ENCODE measurements at places on chromosomes 1 and 21.
A peak's percentile ranks its signal among the peaks of the same experiment; 100 is the strongest.

- DNase-seq, result no peak
Observed at GRCh38 chr1:97814121-97814520, 106.7 kb downstream of the DPYD start.

- no peak for DNase-seq
Observed at GRCh38 chr1:161940866-161941591, 82.6 kb downstream of the OLFML2B start.

DNA sequence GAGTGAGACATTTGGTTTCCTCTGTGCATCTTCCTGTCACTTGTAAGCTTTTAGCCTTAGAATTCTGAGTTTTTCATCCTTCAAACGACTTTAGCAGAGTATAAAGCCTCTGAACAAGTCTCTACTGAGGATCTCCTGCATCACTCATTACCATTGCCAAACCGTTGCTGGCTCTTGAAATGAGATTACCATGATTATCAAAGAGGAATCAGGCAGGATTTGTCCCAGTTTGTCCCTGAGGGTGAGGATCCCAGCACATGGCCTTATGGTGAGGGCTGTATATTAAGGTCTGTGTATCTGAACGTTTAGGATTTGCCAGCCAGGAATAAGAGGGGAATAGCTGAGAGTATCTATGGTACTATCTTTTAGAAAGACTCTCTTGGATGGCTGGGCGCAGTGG lies 169.5 kb upstream of the L1TD1 start:
- no peak for DNase-seq

DNA sequence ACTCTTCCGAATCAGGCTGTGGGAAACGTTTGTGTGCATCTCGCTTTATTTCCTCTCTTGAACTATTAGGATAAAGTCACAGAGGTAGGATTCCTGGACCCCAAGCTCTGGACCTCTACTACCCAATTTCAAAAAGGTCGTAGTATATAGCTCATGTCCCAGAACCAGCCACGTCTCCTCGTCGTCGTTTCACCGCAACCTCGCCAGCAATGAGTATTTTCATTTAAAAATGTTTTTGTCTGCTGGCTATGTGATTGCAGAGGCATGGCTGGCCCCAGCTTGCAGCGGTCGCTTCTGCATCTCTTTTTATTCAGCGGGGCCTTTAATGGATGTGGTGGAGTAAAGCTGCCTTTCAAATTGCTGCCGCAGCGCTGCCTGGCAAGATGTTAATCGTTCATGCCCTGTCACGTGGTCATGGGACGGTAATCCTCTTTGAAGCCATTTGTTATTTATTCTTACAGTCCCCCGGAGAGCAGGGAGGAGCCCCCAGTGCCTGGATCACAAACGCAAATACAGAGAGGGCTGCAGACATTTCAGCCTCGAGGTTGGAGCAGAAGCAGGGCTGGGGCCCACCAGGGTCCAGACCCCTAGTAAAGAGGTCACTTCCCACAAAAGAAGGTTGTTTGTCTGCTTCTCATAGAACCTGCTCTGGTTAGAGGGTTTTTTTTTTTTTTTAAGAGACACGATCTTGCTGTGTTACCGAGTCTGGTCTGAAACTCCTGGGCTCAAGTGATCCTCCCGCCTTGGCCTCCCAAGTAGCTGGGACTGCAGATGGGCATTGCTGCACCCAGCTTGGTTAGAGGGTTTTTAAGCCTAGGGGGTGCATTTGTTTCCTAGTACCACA lies 11.6 kb upstream of the NPHP4 start:
- no peak for DNase-seq

- no peak for DNase-seq
Observed at GRCh38 chr1:117590273-117590925, 15.4 kb upstream of the TENT5C start.

DNA sequence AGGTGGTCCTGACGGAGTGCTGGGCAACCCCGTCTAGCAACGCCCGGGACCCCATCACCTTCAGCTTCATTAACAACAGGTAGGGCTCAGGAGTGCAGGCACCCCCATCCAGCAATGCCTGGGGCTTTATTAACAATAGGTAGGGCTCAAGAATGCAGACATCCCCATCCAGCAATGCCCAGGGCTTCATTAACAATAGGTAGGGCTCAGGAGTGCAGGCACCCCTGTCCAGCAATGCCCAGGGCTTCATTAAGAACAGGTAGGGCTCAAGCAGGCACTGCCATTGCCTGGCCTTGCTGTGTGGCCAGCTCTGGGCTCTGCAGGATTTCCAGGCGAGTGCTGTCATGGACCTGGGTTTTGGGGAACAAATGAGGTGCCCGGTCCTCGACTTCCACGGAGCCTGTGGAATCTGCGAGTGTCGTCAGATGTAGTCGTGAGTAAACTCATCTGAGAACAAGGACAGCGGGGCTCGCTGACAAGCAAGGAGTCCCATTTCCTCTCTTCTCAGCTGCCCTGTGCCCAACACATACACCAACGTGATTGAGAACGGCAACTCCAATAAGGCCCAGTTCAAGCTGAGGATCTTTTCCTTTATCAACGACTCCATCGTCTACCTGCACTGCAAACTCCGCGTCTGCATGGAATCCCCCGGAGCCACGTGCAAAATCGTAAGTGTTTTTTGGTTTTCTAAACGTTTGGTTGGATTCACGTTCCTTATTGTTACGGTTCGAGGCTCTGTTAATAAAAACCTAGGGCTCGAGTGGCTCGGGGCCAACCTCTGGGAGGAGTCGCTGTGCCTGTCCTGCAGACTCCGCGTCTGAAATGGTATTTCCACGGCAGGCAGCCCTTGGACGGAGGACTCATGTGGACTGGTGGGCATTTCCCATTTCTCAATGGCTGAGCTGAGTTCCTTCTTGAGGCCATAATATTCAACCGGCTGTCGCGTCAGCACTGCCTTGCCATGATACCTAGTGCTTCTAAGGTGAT lies 56.3 kb downstream of the UMODL1 start:
- no peak for DNase-seq

DNA sequence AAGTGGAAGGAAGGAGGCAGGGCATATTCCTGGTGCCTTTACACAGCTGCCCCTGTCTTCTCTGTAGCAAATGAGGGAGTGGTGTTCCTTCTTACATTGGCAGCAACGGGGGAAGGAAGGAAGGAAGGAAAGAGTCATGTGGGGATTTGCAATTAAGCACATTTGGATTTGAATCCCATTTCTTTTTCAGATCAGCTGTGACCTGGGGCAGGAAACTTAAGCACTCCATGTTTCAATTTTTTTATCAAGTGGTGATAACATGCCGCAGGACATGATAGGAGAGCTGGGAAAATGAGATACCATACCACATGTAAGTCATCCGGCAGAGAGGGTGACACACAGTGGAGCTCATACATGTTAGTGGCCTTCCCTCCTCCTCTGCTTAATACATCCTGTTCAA lies 186.8 kb downstream of the APP start:
- DNase-seq, result no peak

- DNase-seq, result no peak
Observed at GRCh38 chr1:175579956-175580750, 163.2 kb downstream of the TNR start.

- no peak for DNase-seq
Observed at GRCh38 chr21:34692458-34693020, 23.7 kb downstream of the CLIC6 start.

DNA sequence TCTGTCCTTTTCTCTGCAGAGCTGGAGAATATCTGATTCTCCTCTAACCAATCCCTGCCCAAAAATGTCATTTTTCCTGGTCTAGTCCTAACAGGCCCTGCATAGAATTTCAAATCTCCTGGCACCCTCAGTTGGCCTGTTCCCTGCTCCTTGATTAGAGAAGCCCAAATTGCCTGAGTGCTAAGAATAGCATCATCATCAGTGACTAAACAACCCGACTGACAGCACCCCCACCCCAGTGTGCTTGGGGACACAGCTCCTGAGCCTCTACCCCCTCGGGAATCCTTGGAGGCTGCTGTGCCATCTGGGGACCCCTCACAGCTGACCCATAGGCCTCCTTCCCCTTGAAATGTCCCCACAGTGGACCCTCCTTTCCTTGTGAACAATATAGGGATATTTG lies 94.4 kb downstream of the DDX20 start:
- no peak for DNase-seq

DNA sequence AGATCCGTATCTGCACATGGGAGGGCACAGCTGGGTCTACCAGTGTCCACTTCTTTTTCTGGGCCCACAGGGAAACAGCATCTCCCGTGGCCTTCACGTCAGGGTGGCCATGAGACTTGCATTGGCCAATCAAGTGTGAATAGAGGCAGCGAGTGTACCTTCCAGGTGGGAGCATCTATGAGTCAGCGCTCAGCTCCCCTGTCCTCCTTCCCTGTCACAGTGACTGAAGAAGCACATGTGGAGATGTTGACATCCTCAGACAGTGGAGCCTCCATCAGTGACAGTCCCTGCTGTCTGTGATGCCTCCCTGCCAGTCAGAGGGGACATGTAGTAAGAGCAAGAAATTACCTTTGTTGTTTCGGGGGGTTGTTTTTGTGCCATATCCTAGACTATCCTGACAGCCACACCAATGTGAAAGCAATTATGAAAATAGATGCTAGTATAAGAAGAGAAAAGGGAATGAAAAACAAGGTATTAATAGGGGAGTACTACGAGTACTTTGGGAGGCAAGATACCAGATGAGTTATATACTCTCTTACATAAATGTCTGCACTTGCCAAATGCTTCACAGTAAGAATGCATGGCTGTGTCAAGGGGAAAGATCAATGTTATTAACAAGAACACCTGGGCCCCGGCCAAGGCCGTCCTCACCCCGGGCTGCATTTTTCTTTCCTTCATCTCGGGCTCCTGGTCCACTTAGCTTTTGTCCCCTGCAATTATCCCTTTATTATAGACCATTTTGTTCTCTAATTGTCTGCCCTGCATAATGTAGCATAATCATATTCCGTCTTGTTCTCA lies 86.0 kb downstream of the MATN1 start:
- DNase-seq, result no peak

GRCh38 chr1:54273092-54273794 lies 73.3 kb downstream of the MRPL37 start:
- peak; percentile 87 for DNase-seq

DNA sequence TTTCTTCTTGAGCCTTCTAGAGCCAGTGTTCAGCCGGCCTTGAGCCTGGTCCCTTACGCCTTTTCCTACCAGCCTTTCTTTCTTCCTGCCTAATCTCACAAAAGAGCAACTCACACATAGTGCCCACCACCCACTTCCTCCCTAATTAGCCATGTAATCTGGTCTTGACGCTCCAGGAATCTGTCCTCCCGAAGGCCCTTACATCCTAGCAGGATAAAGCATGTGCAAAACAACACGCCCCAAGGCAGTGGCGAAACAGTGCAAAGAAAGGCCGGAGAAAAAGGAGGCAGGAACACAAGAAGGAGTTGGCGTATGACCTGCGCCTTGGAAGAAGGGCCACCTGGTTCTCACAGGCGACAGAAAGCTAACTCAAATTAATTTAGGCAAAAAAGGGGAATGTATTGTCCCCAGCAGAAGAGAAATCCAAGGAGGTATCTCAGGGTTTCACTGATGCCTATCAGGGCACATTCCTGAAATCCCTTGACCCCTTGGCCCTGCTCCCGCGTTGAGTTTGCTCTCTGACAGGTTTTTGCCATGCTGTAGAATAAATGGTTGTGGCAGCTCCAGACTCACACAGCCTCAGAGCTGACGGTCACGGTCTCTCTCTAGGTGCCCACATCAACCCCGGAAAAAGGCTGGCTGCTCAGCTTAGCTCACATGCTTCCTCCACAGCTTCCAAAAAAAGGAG lies 79.0 kb downstream of the ZNF281 start:
- no peak for DNase-seq

DNA sequence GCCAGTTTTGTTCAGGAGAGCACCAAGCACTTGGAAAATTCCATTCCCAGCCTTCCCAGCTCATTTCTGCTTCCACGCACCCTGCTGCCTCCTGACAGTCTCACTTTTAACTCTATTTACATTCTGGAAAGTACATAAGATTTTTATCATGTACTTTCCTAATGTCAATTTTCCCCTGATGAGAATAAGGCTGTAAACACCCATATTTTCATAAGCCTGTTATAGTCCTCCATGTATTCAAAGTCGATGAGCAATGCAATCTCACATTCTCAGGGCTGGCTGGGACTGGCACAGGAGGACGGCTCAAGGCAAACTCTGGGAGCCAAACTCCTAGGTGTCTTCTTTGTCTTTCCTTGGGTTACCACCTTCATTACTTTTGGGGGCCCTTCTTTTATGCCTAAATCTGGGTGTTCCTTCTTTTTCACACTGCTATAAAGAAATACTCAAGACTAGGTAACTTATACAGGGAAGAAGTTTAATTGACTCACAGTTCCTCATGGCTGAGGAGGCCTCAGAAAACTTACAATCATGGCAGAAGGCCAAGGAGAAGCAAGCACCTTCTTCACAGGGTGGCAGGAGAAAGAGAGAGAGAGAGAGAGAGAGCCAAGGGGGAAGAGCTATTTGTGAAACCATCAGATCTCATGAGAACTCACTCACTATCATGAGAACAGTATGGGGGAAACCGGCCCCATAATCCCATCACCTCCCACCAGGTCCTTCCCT lies 94.6 kb downstream of the IGSF21 start:
- no peak for DNase-seq

- DNase-seq, result no peak
Observed at GRCh38 chr1:209621286-209621685, 30.9 kb downstream of the LAMB3 start.

- no peak for DNase-seq
Observed at GRCh38 chr1:12314333-12314903, 84.6 kb downstream of the VPS13D start.

DNA sequence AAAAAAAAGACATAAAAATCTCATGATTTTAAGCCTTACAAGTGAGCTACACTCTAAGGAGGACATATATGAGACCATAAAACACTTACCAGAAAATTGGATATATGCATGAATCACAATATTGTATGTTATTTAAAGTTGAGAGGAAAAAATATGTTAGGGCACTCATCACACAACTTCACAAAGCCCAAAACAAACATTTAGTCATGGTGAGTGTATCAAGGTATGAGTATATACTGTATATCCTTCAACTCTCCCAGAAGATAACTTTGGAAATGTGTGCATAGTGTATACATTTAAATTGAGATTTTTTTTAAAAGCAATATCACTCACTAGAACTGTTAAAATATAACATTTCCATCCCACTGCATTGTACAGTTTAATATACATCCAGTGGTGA lies 259.3 kb downstream of the SRGAP2C start:
- no peak for DNase-seq

- no peak for DNase-seq
Observed at GRCh38 chr21:44923480-44924084, 2.9 kb upstream of the ITGB2 start.

GRCh38 chr1:53454019-53454418 lies 5.2 kb upstream of the DMRTB1 start:
- DNase-seq, result no peak

- no peak for DNase-seq
Observed at GRCh38 chr1:88998716-88999115, 6.3 kb upstream of the KYAT3 start.
